ENCODE measurements at places on chromosomes 5 and 9. TPM values are rescaled to one million over a fixed set of nuclear protein-coding genes. Genes with fewer than 3 reads are reported as not detected.

- no peaks in the 10 kb centered on the region for H3K36me3 ChIP-seq
- no peaks in the 10 kb centered on the region for H3K4me1 ChIP-seq
These were observed 431.7 kb upstream of the CTNND2 start for GRCh38 chr5:12335938-12336337.

DNA sequence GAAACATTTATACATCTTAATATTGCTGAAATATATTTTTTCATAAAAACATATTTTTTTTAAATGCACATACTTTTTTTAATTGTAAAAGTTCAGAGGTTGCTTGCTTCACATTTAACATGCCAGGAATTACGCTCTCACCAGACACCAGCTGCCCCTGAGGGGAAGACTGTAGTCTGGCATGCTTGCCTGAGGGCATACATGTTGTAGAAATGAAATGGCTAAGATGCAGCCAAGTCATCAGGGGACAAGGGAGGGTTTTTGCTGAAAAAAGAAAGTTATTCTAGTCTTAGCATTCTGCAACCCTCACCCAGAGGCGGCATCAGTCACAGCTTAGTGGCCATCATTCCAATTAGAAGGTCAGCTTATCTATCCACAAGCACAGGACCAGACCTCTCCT, 426.7 kb upstream of the FTMT start:
- no peak overlapping the region for H3K4me3 ChIP-seq
- no peaks in the 10 kb centered on the region for H3K4me1 ChIP-seq
- no peak overlapping the region for H3K27ac ChIP-seq
- H3K36me3 ChIP-seq, result no peaks in the 10 kb centered on the region
- no peak for DNase-seq

DNA sequence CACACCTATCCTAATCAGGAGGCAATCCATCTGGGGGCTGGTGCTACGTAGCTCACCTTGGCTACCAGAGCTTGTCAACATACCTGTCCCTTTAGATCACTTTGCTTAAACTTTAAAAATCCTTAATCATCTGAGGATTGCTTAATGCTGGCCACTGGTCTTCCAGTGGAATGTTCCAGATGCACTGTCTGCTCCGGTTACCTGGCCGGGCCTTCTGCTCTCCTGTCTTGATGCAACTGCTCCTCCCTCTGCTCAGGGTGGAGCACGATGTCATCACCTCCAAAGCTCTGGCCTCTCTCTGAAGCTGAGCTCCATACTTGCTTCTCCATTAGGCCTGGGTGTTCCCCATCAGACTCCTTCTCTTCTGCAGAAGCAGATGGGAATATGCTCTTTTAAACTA, 106.5 kb upstream of the OTULINL start:
- no peaks in the 10 kb centered on the region for H3K4me1 ChIP-seq
- no peak for DNase-seq
- H3K27ac ChIP-seq, result no peak overlapping the region
- no peak overlapping the region for H3K4me3 ChIP-seq
- no peaks in the 10 kb centered on the region for H3K27me3 ChIP-seq

- no peak overlapping the region for H3K27ac ChIP-seq
- no peaks in the 10 kb centered on the region for H3K4me1 ChIP-seq
- no peaks in the 10 kb centered on the region for H3K36me3 ChIP-seq
- DNase-seq, result no peak
- H3K4me3 ChIP-seq, result no peak overlapping the region
- H3K27me3 ChIP-seq, result no peaks in the 10 kb centered on the region
These were observed 172.2 kb downstream of the CDC42SE2 start for GRCh38 chr5:131436081-131436480.

DNA sequence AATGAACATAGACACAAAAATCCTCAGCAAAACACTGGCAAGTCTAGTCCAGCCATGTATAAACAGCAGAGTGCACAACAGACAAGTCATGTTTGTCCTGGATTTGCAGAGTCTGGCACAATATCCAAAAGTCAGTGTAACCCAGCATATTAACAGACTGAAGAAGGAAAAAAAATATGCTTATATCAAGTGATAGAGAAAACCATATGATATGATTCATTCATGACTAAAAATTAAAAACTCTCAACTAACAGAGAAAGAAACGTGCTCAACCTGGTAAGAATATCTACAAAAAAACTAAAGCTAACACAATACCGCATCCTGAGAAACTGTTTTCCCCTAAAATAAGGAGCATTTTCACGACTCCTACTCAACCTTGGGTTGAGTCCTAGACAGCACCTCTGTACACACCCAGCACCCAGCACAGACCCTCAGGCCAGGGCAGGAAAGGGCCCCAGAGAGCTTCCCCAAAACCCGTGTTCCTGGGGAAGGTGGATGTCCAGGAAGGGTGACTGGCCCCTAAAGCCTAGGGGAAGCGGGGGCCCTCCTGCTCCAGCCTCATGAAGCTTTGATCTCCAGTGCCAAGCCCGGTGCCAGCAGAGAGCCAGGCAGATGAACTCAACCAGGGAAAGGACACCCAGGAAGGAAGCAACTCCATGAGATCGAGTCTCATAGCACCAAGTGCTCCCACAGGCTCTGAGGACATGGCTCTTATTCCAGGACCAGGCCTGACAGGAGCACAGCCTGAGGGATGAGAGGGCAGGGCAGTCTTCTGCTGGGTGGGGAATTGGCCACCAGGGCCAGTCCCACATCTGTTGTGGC, 38.9 kb downstream of the ADAMTS2 start:
- no peaks in the 10 kb centered on the region for H3K36me3 ChIP-seq
- H3K27ac ChIP-seq, result no peak overlapping the region
- H3K27me3 ChIP-seq, result no peaks in the 10 kb centered on the region

- H3K4me3 ChIP-seq, result no peak overlapping the region
- H3K27me3 ChIP-seq, result no peaks in the 10 kb centered on the region
- no peak for DNase-seq
- no peaks in the 10 kb centered on the region for H3K4me1 ChIP-seq
These were observed 2.4 kb upstream of the IL7R start for GRCh38 chr5:35854248-35854647.

The BRD9 gene
- 20.3 TPM for total RNA-seq
